Stimulated activated CD8-positive, alpha-beta memory T cell treated with anti-CD3 and anti-CD28 coated beads, Interleukin-15, amount 100 ng/mL, for 24 hours (primary cell): ENCODE measurements at places on chromosomes 5 and 9.

- DNase-seq: no peak
Observed at GRCh38 chr5:93579692-93580062, 1.3 kb downstream of the NR2F1-AS1 start.

- no peak for DNase-seq
Observed at GRCh38 chr5:153905219-153905618, 133.5 kb downstream of the FAM114A2 start.

DNA sequence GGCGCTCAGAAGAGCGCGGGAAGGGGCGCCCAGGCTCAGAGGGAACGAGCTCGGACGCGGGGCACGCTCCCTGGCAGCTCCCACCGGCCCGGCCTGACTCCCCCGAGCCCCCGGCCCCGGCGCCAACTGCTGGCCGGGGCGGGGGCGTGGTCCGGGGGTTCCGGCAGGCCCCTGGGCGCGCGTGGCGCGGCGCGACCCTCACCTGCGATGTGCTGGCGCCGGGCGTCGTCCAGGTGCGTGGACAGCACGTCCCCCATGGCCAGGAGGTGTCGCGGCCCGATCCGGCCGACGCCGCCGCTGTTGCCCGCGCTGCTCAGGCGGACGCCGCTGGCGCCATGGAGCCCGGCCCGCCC, 43.5 kb upstream of the STXBP1 start:
- DNase-seq: no peak

GRCh38 chr5:146699664-146700418, 178.7 kb downstream of the PPP2R2B start:
- no peak for DNase-seq

- no peak for DNase-seq
Observed at GRCh38 chr5:157059891-157060290, 975 bp upstream of the HAVCR1 start.

- no peak for DNase-seq
Observed at GRCh38 chr5:111326551-111326950, 102.4 kb downstream of the CAMK4 start.

DNA sequence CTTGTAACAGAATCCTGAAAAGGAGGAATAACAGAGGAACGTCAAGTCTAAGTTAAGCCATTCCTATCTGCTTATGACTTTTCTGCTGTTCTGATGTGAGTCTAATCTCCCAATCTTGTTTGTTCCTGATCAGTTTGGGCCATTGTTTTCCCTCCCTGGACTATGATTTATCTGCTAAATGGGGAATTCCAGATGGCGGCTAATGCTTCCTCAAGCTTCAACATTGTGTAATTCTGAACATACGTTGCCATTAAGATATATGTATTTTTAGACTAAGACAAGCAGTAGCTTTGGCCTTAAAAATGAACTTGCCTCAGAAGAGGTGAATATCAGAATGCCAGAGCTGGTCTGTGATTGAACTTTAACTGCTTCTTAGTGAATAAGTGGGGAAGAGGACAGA, 142.7 kb downstream of the PRKACG start:
- no peak for DNase-seq

GRCh38 chr5:54630738-54631359, 113.3 kb downstream of the SNX18 start:
- DNase-seq: no peak

- DNase-seq: no peak
Observed at GRCh38 chr9:70945301-70945700, 176.1 kb downstream of the TRPM3 start.

GRCh38 chr9:132748450-132748849, 78.2 kb downstream of the GTF3C4 start:
- no peak for DNase-seq

GRCh38 chr9:34371886-34372466, 4.7 kb downstream of the MYORG start:
- no peak for DNase-seq

- no peak for DNase-seq
Observed at GRCh38 chr5:77029376-77029885, 773 bp upstream of the AGGF1 start.

GRCh38 chr9:16458696-16459420, 411.6 kb downstream of the BNC2 start:
- DNase-seq: no peak

GRCh38 chr5:135508496-135509005, 27.2 kb downstream of the NEUROG1 start:
- no peak for DNase-seq

- DNase-seq: no peak
Observed at GRCh38 chr9:33082538-33083326, 6.3 kb upstream of the SMU1 start.

- no peak for DNase-seq
Observed at GRCh38 chr9:91991721-91992341, 41.8 kb upstream of the ROR2 start.

DNA sequence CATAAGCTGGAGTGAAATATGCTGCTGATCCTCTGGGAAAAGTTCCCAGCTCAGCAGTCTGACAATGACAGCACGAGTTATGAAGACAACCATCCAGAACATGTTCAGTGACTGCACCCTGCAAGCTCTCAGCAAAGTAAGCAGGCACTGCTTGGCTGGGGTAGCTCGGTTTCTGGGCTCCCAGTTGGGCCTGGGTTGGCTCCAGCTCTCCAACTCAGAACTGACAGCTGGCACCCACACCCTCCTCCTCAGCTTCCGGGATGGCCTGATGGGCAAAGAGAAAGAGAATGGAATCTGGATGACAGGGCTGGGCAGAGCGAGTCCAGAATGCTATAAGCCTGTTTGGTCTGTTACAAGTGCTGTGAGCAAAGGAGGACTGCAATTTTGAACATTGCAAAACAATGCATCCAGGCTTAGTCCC, 185.0 kb downstream of the CSNK1G3 start:
- no peak for DNase-seq

GRCh38 chr9:110807956-110808598, 139.5 kb downstream of the MUSK start:
- DNase-seq: no peak

- no peak for DNase-seq
Observed at GRCh38 chr9:95138474-95138873, 179.0 kb downstream of the FANCC start.

GRCh38 chr5:33487236-33487635, 46.5 kb downstream of the TARS1 start:
- no peak for DNase-seq

GRCh38 chr9:128494108-128494745, 10.3 kb upstream of the GLE1 start:
- no peak for DNase-seq

GRCh38 chr9:112348257-112349007, 15.0 kb upstream of the PTBP3 start:
- DNase-seq: peak; percentile 64

DNA sequence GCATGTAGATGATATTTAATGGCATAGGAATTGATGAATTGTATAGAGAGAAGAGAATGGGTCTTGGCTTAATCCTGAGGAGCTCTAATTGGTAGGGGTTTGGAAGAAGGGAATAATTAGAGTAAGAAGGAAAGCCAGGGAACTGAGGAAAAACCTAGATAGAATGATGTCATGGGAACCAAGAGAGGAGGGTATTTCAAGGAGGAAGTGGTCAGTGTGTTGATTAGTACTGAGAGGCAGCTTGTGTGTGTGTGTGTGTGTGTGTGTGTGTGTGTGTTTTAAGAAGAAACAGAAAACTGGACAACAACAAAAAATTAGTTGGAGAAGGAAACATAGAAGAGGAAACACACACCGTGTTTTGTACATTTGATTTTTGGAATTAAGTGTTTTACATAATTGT, 42.8 kb downstream of the MAST4 start:
- DNase-seq: no peak

DNA sequence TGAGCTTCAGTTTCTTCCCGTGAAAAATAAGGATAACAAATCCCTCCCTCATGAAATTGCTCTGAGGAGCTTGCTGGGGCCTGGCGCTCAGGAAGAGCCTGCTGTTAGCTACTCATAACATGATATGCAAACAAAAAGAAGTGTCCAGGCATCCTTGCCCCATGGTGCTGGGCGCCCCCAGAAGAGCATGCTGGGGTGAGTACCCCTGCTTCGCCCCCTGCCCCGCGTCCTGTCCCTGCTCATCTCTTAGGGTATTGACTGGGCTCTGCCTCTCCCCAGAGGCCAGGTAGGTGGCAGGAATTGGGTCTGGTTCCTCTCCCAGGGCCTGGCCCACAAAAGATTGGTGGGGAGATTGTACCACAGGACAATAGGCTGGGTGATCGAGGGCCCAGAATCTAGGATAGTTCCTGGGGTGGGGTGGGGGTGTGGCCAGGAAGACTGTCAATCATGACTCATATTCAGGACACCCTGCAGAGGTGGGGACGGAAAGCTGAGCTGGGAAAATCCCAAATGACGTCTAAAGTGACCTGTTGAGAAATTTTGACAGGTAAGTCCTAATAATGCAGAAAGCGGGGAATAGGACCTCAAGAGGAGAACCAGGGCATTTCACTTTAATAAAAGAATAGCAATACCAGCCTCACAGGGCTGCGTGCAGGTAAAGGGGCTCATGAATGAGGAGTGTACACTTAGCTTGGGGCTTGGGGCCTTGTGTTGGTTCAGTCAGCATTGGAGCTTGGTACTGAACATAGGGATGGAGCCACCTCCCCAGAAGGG, 8.9 kb downstream of the PITX1 start:
- DNase-seq: no peak

- DNase-seq: no peak
Observed at GRCh38 chr9:117926031-117926658, 221.9 kb downstream of the TLR4 start.

DNA sequence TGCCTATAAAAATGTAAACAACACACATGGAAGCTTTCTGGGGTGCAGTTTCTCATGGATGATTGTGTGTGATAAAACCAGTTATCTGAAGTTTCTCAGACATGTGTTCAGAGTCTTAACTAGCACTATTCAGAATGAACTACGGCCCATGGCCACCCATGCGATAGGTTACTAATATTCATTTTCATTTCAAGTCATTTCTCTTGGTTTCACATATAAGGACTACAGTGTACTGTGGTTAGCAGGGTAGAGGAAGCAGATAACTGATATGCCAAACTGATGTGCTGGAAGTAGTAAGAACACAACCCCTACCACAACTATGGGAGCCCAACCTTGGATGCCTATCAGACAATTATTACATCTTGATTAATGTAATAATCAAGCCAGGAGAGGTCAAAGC, 372.1 kb downstream of the DTWD2 start:
- DNase-seq: no peak

DNA sequence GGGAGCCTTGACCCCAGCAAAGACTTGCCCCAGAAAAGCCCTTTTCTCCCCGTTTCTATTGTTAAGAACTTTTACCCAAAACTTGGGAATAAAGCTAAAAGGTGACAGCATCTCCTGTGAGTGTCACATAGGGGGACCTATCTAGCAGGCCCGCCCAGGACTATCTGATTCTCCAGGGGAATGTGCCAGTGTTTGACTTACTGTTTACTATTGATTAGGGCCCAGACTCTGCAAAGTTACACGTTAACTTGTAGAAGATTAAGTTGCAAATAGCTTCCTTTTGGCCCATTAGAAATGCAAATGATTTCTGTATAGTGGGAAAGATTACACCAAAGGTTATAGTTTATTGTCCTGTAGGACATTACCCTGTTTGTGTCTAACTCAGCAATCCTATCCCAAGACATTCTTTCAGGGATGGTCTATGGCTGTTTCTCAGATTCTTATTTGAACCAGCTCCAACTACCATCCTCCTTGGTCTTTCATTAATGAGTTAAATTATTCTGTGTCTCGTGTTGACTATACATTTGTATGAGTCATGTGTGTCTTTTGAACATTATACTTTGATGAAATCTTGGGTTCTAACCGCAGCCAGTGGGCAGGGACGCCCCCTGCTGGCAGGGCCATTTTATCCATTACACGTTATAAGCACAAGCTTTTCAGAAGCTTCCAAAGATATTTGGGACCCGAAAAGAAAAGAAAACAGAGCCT, 60.7 kb downstream of the HRH2 start:
- peak; percentile 35 for DNase-seq

GRCh38 chr9:13665418-13666066, 386.1 kb upstream of the MPDZ start:
- no peak for DNase-seq

DNA sequence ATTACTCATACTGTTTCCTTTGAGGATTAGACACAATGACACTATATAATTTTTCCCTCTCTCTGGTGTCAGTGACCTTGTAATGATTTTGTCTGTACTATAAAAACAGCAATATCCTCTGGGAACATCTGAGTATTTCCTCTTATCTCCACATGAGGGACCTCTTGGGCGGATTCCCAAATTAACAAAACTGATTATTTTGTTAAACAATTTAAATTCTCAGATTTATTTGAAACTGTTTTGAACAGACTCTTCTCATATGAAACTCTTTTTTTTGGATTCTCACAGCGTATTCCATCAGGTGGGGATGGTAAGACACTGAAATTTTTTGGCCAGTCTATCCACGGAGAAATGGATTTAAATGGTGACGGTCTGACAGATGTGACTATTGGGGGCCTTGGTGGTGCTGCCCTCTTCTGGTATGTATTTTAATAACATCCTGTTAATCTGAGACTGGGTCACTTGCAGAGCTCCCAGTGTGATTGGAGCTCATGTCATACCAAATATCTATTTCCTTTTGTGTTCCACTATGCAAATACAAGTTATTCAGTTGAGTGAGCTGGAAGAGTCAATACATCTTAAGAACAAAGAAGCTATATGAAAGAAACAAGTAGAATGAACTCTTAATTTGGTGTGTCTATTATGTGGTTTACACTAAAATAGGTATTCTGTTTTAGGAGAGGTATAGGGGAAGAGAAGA, 73.8 kb upstream of the ITGA2 start:
- no peak for DNase-seq

DNA sequence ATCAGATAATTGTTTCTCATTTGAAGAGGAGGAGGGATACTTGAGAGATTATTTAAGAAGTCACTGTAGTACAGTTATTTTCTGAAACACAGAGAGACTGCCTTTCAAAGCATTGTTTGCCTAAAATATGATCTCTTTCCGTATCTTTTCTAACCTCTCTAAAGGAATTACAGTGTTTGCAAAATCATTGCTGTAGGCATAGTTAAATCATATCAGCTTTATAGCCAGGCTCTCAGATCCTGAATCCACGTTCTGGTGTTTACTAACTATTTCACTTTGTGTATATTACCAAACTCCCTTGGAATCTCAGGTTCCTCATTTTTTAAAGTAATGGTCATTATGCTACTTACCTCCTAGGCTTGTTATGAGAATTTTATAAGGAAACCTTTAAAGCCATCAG, 1151.6 kb upstream of the CDH9 start:
- DNase-seq: no peak

GRCh38 chr9:135980926-135981630, 19.9 kb upstream of the UBAC1 start:
- no peak for DNase-seq

GRCh38 chr9:123455187-123455586, 99.2 kb downstream of the CRB2 start:
- no peak for DNase-seq
